Vagina (tissue), 2 donors: ENCODE measurements at places on chromosomes 12 and 14.

- DNase-seq = no peak
Measured at GRCh38 chr12:119096429-119097202, 82.1 kb upstream of the HSPB8 start.

- DNase-seq = no peak
Measured at GRCh38 chr12:90621927-90622326, 333.0 kb downstream of the CCER1 start.

DNA sequence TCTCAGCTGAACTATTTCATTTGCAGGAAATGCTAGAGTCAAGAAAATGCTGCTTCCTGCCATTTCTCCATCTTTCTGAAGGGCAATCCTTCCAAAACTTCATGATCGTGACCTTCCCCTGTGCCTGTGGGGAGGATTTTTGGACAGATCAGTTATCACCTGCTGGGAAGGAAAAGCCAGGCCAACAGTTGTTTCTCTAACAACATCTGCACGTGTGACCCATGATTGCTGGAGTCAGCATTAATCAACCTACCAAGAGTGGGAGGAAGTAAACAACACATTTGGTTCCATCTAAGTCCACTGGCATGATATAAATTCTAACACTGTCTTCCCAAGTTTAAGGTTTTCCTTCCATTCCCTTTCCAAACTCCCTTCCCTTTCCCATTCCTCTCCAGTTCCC, 172.7 kb downstream of the APAF1 start:
- DNase-seq = no peak

- no peak for DNase-seq
Measured at GRCh38 chr12:6118891-6119568, 5.4 kb downstream of the VWF start.

DNA sequence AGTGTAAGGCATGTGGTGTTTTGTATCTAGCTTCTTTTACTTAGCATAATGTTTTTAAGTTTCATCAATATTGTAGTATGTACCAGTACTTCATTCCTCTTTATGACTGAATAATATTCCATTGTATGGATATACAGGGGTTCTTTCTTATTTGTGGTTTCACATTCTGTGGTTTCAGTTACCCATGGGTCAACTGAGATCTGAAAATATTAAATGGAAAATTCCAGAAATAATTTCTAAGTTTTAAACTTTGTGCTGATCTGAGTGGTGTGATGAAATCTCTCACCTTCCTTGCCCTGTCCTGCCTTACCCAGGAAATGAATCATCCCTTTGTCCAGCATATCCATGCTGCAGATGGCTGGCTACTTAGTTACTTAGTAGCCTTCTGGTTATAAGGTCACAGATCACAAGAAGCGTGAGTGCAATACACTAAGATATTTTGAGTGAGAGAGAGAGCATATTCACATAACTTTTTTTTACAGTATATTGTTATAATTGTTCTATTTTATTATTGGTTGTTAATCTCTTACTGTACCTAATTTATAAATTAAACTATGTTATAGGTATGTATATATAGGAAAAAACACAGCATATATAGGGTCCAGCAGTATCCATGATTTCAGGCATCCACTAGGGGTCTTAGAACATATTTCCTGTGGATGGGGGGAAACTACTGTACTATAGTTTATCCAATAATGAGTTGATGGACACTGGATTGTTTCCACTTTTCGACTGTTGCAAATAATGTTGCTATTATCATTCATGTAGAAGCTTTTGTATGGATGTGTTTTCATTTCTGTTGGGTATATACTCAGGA, 59.6 kb upstream of the LRTM2 start:
- DNase-seq = no peak

DNA sequence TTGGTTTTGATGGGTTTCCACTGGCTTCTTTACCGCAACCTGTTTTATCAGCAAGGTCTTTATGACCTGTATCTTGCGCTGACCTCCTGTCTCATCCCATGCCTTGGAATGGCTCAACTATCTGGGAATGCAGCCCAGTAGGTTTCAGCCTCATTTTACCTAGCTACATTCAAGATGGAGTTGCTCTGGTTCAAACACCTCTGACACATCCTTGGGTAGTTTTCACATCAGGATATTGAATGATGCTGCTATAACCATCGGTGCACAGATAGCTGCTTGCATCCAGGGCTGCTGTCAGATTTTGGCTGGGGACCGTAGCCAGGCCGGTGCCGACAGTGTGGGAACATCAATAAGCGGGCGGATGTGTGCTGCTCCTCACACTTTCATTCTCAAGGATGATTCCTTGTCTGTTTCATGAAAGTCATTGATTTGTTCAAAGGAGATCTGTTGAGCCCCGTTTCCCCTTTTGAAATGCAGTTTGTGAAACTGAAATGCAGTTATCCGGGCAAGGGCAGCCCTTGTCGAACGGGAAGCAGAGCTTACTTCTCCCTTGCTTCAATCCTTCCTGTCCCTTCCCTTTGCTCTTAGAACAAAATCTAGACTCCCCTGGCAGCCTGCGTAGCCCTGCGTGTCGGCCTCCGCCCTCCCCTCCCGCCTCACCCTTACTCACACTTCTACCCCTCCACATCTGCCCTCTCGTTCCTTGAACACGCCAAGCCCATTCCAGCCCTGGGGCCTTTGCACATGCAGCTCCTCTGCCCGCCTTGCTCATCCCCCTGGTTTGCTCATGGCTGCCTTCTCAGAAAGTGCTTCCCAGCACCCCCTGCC, 49.2 kb upstream of the NCOR2 start:
- DNase-seq = no peak

- DNase-seq = no peak
Measured at GRCh38 chr14:23469906-23470403, 452 bp downstream of the NGDN start.
